Activated CD4-positive, alpha-beta T cell treated with anti-CD3 and anti-CD28 coated beads for 1 hour (primary cell): ENCODE measurements at places on chromosomes 12 and 14.

DNA sequence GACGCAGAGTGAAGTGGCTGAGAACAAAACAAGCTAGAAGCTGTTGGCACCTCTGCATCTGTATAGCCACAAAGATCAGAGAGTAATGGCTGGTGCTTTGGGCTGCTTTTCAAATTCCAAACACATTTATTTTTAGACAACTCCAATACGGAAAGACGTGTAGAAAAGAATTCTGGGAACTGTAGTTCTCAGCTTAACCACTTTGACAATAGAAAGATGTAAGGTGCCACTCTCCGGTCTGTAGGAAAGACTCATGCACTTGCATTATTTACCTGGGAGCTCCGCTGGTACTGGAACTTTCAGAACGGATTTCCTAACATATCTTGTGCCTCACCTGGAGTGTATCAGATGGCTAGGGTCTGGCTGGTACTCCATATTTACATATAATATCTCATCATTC lies 1.8 kb upstream of the OR4K2 start:
- DNase-seq, result no peak

DNA sequence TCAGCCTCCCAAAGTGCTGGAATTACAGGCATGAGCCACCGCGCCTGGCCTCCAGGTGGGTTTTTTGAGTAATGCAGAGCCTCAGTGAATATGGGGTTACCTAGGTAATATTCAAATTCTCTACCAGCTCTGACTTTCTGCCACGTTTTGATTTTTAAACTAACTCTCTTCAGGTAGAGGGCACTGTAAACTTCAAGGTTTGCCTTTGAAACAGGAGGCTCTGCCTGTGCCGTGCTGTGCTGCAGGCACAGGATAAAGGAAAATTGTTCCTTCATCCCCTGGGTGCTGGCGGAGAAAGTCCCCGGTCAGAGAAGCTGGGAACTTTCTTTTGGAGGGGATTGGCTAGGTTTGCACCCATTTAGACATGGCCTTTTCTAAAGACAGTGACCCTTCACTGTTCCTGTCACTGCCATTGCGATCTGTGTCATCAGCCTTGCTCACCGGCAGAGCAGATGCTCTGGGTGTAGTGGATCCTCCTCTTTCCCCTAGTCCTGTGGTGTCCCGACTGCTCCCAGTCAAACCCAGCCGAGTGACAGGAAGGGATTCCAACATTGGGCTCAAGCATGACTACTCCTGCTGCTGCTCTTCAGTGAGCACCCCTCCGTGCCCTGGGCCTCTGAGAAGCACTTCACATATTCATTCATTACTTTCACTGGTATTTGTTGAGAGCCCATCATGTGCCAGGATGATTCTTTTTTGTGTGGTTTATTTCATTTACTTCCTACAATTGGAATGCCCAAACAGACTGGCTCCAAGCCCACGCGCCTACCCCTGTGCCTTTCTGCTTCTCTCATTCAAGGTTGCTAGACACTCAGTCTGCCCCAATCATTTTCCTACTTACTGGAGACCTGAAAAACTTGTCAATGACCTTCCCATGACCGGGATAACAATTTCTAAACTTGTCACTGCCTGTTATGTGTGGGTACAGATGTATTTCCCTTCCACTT lies 103.6 kb downstream of the TMEM30B start:
- DNase-seq, result no peak

GRCh38 chr12:82596483-82596882 lies 90.2 kb upstream of the TMTC2 start:
- DNase-seq, result no peak

DNA sequence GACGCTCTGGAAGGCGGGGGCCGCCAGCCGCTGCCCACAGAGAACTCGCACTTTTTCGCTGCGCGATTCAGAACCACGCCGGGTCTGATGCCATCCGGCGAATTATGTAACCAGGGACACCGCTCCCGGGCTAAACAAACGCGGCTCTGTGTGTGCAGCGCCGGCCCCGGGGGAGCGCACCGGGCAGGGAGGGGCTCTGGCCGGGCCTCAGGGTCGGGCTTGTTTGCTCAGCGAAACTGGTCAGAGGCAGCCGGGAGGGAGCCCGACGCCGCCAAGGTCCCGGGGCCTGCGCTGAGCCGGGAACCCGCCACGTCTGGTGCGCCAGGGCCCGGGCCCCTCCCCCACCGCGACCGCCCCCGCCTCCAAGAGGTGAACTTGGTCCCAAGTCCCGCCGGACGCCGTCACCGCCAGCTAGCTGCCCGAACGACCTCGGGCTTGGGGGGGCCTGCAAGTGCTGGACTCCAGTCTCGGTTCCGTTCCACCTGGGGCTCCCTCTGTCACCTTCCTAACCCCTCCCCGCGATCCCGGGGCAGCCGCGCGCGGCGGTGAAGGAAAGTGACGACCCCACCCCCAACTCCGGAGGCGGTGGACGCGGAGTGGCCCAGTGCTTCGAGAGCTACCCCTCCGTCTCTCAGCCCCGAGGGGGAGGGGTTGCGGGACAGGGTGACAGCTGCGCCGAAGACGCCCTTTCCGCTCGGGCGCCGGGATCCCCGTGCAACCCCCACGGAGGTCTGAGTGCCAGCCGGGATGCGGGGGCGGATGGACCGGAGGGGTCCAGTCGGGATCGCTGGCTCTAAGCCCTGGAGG lies 848 bp downstream of the CTDSP2 start:
- peak; percentile 34 for DNase-seq

DNA sequence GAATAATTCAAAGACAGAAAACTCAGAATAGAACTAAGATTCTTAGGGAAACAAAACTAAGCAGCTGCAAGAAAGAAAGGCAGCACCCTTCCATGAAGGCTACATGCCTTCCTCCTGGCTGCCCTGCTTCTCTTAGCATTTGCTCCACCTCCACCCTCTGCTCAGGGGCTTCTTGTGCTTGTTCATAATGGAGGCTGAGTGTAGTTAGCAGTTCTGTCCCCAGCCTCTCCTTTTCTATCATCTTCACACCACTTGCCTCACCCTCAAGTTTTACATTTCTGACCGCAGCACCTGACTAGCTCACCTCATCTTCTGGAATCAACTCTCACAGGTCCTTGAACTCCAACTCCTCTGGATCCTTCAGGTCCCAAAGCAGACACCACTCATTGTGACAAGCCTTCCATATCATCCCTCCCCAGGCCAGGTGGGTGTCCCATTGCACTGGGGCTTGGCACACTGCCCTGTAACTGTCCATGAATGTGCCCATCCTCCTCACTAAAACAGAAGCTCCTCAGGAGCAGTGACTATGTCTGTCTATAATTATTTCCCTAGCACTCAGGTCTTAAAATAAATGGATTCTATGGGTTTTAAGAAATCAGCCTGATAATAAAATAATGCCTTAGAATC lies 139.1 kb downstream of the TMTC1 start:
- no peak for DNase-seq

- DNase-seq, result no peak
These were observed 1823.6 kb upstream of the FLRT2 start for GRCh38 chr14:83706231-83706954.

DNA sequence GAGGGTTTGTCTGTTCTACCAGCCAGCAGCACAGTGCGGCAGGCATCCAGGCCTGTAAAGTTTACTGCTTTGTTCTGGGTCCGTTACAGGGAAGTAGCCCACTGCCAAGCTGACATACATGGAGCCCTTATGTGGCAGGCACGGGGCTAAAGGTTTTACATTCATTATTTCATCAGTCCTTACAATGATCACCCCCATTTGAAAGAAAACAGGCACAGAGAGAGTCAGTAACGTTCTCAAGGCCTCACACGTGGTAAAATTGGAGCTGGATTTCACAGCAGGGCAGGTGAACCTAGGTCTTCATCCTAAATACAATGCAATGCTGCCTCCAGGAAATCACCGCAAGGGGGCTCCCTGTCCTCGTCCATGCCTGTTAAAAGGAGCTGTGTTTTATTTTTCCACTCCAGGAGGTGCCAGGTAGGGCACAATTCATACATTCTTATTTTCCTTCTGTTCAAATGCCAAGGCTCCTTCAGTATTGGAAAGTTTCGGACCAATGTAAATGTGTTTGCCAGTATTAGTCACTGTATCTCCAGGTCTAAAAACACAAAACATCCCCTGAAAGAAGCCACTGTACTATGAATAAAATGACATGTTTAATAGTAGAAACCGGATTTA lies 172.2 kb upstream of the GZMB start:
- DNase-seq, result no peak

GRCh38 chr14:53778263-53778662 lies 178.4 kb downstream of the BMP4 start:
- DNase-seq, result no peak

GRCh38 chr14:102187044-102187443 lies 47.3 kb downstream of the WDR20 start:
- DNase-seq, result no peak

DNA sequence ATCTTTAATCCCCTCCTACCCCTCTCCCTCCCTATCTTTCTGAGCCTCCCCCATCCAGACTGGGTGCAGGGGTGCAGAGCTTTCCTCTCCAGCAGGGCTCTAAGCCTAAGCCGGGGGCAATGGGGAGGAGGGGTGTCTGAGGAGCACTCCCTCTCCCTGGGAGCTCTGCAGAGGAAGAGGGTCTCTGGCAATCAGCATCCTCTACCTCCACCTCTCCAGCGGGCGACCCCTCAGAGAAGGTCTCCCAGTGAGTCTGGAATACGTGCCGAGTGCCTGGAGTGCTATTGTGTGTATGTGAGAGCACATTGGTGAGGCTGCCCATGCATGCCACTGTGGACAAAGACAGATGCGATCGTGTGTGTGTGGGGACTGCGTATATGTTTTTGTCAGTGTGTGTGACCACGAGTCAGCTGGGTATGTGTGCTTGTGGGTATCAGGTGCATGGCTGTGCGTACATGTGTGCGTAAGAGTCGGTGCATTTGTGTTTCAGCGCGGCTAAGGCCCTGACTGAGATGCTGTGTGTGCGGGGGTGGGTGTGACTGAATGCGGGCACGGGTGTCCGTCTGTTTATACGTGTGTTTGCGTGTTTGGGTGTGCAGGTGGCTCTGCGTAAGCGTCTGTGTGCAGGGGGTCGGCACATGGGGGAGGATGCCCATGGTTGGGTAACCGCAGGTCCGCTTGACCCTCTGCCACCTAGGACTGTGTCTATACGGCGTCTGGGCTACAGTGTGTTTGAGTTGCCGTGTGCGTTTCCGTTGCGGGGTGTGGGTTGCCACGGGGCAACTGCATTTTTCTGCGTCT lies 905 bp upstream of the DLK1 start:
- DNase-seq, result no peak

GRCh38 chr12:48996794-48997718 lies 2.1 kb downstream of the DDN start:
- peak; percentile 50 for DNase-seq

GRCh38 chr14:93655078-93655750 lies 133.1 kb downstream of the PRIMA1 start:
- DNase-seq, result no peak

- no peak for DNase-seq
These were observed 14.7 kb downstream of the PIK3C2G start for GRCh38 chr12:18275981-18276380.

DNA sequence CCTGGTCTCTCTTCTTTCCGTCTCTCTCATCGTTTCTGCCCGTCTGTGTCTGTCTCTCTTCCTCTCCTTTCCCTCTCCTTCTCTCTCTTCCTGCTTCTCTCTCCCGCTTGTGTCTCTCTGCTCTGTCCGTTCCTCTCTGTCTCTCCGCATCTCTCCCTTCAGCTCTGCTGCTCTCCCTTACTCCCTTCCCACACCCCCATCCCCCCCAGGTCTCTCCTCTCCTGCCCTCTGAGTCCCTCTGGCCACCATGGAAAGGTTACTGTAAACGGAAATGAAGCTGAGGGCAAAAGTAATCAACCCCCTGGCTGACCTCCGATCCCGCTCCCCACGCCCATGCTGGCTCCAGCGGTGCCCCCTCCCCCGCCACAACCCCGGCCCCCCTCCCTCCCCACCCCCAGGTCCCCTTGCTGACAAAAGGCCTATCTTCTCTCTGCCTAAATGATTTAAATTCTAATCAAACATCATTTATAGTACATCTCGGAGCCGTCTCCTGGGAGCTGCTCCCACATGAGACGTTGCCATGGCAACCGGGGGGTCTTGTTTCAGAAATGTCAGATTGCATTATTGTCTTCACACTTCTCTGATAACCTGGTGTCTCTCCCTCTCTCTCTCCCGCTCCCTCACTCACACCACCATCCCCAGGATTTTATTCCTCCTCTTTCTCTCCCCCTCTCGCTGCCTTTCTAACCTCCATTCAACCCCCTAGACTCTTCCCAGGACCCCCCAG lies 203.8 kb downstream of the RBM19 start:
- DNase-seq, result no peak

DNA sequence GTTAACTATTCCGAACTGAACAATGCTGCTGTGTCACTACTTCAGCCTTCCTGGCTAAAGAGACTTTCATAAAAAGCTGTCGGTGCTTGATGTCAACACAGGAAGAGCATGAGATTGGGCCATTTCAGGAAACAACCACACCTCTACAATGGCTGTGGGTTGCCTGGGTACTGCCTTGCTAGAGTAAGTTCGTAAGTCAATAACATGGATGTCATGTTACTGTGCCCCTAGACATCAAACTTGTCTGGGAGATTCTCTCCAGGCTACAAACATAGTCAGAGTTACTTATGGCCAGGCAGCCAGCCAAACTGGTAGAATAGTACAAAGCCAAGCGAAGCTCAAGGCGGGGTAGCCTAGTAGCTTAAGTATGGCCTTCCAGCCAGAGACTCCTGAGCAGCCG lies 23.1 kb downstream of the MAX start:
- DNase-seq, result no peak

DNA sequence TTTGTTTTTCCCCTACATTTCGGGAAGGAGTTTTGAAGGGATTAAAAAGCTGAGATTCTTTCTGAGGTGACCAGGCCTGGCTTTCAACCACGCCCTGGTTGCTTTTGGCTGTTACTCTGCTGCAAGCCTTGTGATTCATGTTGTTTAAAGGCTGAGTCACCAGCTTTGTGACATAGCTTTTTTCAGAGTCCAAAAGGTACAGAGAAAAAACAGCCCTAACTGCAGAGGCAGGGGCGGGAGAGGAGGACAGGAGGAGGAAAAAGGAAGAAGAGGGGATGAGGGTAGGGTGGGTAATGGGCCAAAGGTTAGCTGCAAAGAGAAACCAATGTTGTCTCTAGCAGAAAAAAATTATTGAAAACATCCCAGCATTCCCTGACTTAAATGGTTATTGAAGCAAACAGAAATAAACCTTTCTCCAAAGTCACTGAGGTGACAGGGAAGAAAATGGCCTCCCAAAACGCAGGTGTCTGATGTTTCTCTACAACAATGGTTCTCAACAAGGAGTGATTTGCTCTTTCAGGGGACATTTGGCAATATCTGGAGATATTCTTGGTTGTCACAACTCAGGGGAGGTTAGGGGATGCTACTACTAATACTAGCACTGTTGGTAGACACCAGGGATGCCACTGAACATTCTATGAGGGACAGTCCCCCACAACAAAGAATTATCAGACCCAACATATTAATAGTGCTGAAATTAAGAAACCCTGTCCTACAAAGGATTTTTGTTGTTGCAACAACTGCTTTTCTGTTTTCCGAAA lies 2.1 kb upstream of the UBC start:
- DNase-seq, result no peak

GRCh38 chr14:64069634-64070359 lies 217.0 kb downstream of the SYNE2 start:
- DNase-seq, result no peak

DNA sequence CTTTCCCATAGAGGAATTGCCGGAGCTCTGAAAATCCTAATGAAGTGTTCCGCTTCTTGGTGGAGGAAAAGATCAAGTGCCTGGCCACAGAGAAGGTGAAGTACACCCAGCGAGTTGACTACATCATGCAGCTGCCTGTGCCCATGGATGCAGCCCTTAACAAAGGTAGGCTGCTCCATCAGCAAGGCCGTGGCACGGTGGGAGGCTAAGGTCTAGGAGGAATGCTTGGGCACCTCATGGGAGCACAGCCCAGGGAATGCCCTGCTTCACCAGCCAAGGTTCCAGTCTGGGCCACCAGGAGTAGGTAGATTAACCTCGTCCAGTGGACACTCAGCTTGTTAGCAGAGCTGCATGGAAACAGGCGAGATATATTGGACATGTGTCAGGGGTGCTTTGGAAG lies 6.4 kb upstream of the TPI1 start:
- no peak for DNase-seq
